Transverse colon (tissue), 4 donors: ENCODE measurements at places on chromosomes 7 and 10.

- DNase-seq, result no peak
These were observed 34.4 kb downstream of the ZFAND2A start for GRCh38 chr7:1125603-1125969.

DNA sequence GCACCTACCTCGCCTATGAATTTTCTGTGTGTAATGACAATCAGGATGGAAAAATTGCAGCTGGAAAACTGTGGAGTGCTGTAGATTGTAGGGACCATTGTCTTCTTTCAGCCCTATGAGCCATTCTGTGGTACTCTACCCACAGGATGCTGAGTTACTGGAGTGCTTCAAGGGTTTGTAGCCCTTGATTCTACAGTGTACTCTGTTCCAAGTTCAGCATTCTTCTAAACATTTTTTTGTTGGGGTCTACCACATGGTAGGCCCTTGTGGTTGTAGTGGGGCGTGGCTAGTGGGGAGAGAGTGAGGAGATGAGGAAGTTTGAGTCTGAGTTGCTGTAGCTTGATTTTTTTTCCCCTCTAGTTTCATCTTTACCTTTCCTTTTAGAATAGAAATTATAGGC, 33.5 kb downstream of the REEP3 start:
- DNase-seq, result peak; percentile 41

GRCh38 chr7:17640730-17641377, 299.4 kb downstream of the SNX13 start:
- DNase-seq, result no peak

DNA sequence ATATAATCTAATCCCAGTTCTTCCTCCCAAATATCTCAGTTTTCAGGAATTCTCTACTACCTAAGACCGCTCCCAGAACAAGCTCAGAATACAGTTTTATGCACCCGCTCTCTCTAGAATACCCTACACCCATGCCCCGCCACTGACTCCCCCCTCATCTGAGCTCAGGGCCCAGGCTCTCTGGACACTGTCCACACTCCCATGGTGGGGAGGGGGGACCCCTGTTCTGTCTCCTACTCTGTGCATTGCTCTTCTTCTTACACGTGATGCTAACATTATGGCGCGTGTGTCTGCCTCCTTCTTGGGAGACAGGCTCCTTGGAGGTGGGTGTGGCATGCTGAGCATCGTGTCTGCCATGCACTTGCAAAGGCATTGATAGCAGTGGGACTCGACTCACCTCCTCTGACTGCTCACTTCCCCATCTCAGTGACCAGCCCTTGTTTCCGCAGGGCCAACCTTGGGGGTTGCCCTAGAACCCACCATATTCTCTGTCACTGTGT, 127.9 kb downstream of the TCERG1L start:
- no peak for DNase-seq

GRCh38 chr10:61316676-61317265, 136.4 kb downstream of the TMEM26 start:
- no peak for DNase-seq

GRCh38 chr10:88553116-88553752, 29.9 kb downstream of the RNLS start:
- DNase-seq, result peak; percentile 41

- no peak for DNase-seq
These were observed 52.2 kb downstream of the FIGNL1 start for GRCh38 chr7:50397971-50398324.

- no peak for DNase-seq
These were observed 39.6 kb downstream of the SVIL start for GRCh38 chr10:29595146-29595545.

GRCh38 chr7:36863901-36864701, 139.8 kb upstream of the AOAH start:
- peak; percentile 10 for DNase-seq

DNA sequence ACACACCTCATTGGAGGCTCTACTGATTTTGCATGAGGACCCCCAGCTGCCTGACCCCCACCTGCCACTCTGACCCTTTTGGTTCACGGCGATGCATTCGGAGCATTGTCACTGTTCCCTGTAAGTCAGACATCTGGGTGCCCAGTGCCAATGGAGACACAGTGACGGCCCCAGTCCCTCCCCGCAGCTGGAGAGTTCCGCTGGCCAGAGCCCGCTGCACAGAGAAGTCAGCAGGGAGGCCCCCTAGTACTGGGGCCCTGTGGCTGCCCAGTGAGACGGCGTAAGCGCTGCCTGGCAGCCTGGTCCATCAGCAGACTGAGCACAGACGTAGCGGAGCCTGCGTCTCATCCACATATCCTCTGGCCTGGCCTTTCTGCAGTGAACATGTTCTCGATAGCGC, 77.5 kb downstream of the NKX6-2 start:
- DNase-seq, result no peak

DNA sequence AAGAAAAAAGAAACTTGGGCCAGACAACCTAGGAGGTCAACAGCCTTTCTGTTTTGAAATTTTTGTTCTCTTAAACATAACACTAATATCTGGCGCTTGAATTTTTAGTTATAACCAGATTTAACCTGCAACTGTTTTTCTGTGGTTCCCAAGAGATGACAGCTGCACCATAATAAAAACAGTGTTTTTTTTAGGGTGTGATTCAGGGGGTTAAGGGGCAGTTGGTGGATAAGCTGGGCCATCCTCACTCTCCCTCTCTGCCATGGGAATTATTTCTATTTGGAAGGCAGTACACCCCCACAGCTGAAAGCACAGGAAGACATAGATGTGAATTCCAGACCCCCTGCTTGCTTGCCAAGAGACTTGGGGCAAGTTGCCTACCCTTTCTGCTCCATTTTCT, 20.1 kb upstream of the TM9SF3 start:
- no peak for DNase-seq

DNA sequence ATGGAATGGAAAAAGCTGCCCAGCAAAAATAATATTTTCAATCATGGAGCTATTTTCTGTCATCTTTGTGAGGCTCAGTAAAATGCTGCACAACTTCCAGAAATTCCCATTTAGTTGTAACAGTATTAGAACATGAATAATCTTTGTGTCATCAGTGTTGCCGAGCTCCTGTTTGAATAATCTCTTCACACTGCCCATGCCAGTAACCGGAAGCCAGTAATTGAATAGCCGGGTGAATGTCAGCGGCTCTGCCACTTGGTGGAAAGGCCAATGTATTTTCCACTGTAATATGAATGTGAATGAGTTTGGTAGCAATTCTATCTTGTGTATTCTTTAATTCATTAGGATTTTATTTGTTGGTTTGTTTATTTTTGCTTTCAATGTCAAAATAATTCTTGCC, 172.5 kb upstream of the INSYN2A start:
- DNase-seq, result no peak

DNA sequence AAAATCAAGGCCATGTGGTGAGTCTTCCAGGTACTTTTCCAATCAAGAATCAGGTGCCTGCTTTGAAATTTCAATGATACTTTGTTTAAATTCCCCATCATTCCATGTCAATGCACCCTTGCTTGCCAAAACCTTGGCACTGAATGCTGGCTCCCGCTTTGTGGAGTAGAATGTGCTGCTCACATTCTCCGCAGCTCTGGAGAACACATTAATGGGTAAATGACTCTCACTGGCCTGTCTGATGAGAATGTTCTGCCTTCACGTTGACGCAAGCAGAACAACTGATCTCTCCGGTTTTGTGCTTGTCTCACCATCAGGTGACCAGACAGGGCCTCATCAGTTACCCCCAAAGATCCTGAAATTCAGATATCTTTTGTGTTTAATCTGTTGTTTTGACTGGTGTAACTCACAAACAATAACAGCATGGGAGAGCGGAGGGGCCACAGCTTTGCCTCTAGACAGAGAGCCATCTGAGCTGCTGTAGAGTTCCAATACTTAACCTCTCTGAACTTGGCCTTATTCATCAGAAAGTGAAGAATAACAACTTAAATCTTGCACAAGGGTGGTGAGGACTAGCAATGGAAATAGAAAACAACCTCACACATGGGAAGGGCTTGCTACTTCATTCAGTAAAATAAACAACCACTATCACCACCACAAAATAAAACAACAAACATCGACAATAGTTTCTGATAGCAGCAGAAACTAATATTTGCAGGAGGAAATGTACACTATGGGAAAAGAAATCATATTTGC, 276.9 kb upstream of the IGFBP3 start:
- DNase-seq, result no peak

- DNase-seq, result no peak
These were observed 38.8 kb downstream of the ABI1 start for GRCh38 chr10:26821699-26822570.

DNA sequence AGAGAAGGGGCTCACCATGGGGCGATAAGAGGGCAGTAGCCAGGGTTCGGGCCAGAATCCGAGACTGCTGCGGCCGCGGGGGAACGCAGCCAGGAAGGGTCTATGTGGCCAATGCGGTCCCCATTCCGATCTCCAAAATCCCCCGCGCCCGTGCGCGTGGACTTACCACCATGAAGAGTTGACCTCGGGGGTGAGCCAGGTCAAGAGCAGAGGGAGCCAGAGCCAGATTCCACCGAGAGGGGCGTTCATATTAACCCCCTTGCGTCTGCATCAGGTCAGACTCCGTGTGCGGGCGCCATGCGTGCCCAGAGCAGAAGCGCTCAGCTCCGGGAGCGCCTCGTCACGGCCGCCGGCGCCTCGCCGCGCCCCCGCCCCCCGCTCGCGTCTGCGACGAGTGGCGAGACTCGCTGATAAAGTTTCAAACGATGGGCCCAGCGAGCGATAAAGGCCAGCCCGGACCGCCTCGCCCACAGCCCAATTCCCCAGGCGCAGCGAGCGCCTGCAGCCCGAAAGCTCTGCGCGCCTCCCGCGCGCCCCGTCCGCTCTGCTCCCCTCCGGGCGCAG, at the start of gene WNT2:
Gene WNT2, minus strand, starts transcription at position 318 of the 564 bp plus-strand sequence. Its CDS starts 69 bp downstream, at position 249.
- no peak for DNase-seq

DNA sequence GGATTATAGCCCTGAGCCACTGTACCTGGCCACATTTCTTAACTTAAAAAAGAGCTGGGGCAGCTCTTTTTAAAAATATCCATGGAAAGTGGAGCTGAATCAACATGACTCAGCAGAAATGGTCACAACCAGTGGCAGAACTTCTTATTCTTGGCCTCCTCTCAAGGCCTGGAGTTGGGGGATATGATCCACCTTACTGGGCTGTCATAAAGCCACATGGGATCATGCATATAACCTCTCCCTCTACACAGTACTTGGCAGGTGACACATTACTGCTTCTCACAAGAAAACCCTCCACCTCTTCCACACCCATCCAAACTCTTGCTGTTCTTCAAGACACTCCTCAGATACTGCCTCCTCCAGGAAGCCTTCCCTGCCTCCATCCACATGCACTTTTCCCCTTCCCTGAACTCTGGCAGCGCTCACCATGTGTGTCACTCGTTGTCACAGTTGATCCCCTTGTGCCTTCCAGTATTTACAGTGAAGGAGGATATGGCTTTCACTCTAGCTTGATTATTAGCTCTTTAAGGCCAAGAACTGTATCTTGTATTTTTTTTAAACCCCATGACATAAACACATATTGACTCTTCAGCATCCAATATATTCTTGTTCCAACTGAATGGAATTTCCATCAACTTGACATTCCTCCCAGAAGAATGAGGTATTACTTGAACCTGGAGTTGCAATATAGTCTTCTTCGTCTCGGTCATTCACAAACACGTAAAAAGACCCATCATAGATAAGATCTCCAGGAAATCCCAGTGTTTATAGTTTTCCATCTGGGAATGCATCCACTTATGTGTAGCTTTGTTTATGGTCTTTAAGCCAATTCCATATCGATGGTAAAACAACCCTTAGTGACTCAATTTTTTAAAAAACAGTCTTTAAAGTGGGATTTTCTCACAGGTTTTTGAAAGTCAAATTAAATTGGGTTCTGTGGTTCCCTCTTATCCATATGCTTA, 85.5 kb downstream of the TBXAS1 start:
- DNase-seq, result no peak

DNA sequence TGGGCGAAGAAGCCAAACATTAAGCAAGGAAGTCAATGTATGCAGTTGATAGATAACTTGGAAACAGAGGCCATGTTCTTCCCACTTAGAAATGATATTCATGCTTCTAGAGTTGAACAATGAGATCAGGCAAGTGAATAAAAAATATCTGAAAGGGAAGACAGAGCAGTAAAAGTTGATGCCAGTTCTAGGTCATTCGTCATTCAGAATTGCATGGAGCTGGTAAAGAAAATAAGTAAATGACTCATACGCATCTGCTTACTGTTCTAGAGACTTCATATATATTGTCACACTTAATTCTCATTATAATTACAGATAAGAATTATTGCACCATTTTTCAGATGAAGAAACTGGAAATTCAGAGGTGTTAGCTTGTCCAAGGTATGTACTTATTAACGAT, 158.9 kb upstream of the FERD3L start:
- DNase-seq, result no peak

GRCh38 chr7:113414401-113415035, 296.2 kb upstream of the SMIM30 start:
- no peak for DNase-seq

DNA sequence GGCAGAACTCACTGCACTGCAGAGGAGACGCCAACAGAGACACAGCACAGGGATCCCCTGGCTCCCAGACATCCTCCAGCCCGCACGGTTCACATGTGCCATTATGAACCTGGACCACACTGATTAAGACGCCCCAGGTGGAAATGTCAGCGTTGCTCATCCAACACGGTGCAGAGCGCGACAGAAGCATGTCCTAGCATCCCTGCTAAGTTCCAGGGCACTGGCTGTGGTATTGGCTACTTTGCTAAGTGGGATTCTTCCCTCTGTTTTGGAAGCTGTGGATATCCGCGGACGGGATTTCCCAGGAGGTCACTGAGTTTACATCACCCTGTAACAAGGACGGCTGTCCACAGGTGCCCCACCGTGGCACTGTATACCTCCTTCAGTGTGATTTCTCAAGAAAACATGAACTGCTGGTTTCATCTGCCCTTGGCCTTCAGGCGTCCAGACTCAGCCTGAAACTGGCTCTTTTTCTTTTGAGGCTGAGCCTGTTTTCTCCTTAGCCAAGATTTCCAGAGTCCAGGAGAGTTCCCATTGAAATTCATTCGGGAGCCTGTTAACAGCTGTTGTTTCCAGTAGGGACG, 324.0 kb downstream of the WDR37 start:
- no peak for DNase-seq

GRCh38 chr7:150902078-150903033, 50.0 kb downstream of the AOC1 start:
- peak; percentile 67 for DNase-seq

DNA sequence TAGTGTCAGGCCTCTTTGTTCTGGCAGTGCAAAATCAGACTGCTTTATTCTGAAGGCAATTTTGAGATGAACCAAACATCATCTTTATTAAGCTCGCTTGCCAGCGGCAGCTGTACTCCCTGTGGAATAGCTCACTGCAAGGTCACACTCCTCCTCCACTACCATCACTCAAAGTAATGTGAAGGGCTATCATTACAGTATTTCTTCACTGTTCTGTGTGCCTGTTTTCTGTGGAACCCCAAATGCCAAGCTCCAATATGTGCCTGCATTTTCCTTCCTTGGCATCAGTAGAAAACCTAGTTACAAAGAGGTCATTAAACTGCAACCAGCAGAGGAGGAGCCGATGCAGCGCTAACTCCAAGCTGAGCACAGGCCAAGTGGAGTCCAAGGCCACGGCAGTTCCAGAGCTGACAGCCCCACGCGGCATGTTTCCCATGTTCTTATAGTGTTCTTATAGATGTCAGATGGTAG, 21.4 kb downstream of the BCCIP start:
- DNase-seq, result no peak

GRCh38 chr7:77537778-77538280, 734 bp downstream of the PTPN12 start:
- DNase-seq, result peak; percentile 47
